Posterior vena cava (tissue), 2 donors: ENCODE measurements at places on chromosomes 7 and 10. TPM values are rescaled to one million over a fixed set of nuclear protein-coding genes. Genes with fewer than 3 reads are reported as not detected.
A peak's percentile ranks its signal among the peaks of the same experiment; 100 is the strongest.

GRCh38 chr10:80452640-80453039 lies 1.5 kb upstream of the TSPAN14 start:
- no peak for DNase-seq

DNA sequence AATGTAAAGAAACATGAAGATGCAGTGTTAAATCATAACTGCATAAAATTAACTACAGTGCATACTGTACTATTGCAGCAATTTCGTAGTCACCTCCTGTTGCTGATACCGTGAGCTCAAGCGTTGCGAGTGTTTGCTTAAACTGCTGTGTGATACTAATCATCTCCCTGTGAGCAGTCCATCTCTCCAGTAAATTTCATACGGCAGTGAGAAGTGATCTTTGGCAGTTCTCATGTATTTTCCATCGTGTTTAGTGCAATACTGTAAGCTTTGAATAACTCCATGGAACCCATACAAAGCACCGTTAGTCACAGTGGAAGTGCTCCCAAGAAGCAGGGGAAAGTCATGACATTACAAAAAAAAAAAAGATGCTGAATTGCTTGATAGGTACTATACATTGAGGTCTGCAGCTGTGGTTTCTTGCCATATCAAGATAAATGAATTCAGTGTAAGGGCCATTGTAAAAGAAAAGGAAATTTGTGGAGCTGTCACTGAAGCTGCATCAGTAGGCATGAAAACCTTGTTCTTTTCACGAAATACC lies 360.4 kb downstream of the EXOC4 start:
- no peak for DNase-seq

DNA sequence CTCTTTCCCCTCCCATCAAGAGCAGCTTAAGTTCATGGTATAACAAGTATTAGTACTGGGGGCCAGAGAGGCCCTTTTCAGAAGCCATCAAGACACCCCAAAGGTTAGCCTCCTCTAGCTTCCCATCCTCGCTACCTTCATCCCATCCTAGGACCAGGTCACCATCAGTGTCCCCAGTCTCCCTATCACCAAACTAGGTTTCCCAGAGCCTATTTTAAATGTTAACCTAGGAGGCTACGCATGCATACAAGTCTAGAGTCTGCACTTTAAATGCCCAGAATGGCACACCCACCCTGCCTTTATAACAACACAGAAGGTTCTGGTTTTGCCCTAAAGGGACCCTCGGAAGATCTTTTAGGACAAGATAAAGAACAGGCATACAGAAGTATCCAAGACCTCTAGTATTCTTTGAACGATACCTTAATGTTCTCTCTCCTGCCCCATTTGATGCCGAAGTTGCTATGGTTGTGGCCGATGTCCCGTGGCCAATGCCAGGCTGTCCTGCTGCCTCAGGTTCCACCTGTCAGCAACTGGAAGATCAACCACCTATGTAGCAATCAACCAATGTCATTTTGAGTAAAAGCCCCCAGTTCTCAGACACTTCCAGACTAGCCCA lies 2.2 kb downstream of the GPRIN2 start:
- no peak for DNase-seq

DNA sequence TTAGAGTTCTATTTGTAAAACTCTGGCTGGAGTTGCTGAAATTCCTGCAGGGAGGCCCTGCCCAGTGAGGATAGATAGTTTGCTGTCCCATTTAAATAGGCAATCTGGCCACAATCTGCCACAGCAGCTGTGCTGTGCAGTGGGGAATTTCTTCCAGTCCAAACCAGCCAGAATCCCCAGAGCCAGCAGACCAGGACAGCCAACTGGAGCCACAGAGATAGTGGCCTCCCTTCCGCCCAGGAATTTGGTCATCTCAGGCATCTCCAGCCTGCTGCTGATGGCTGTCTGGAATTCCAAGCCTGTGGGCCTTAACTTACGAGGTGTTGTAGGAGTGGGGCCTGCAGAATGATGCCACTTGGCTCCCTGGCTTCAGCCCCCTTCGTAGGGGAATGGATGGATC lies 643.4 kb downstream of the DNAJB9 start:
- no peak for DNase-seq

DNA sequence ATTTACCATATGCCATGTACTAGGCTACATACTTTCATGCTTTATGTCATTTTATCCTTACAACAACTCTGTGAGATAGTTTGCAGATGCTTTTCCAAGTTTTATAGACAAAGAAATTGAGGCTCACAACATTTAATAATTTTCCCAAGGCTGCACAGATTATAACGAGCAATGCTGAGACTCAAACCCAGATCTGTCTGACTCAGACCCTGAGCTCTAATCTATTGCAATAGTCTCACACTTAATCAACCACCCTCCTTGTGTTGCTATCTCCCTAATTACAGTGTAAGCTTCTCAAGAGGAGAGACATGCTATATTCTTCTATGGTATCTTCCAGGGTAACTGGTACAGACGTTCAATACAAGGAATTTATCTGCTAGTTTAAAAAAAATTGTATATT lies 247.6 kb downstream of the WDR11 start:
- no peak for DNase-seq

GRCh38 chr10:20156511-20156910 lies 340.3 kb downstream of the PLXDC2 start:
- DNase-seq, result no peak

GRCh38 chr10:103800789-103801540 lies 54.4 kb downstream of the SH3PXD2A start:
- DNase-seq, result no peak

GRCh38 chr7:38656968-38657367 lies 25.8 kb upstream of the AMPH start:
- DNase-seq, result no peak

GRCh38 chr7:82818171-82818570 lies 344.5 kb downstream of the PCLO start:
- DNase-seq, result no peak

- DNase-seq, result no peak
Observed at GRCh38 chr7:17311194-17311593, 12.7 kb downstream of the AHR start.

GRCh38 chr10:94251568-94251967 lies 111.2 kb downstream of the NOC3L start:
- DNase-seq, result no peak

- DNase-seq, result no peak
Observed at GRCh38 chr7:86956567-86956966, 102.9 kb downstream of the ELAPOR2 start.

GRCh38 chr7:5755704-5756504 lies 25.6 kb downstream of the RNF216 start:
- DNase-seq, result no peak

- no peak for DNase-seq
Observed at GRCh38 chr7:96826089-96826488, 116.4 kb upstream of the SEM1 start.

GRCh38 chr10:851901-852300 lies 79.6 kb downstream of the LARP4B start:
- no peak for DNase-seq

- no peak for DNase-seq
Observed at GRCh38 chr10:73340121-73340520, 18.5 kb downstream of the CFAP70 start.

DNA sequence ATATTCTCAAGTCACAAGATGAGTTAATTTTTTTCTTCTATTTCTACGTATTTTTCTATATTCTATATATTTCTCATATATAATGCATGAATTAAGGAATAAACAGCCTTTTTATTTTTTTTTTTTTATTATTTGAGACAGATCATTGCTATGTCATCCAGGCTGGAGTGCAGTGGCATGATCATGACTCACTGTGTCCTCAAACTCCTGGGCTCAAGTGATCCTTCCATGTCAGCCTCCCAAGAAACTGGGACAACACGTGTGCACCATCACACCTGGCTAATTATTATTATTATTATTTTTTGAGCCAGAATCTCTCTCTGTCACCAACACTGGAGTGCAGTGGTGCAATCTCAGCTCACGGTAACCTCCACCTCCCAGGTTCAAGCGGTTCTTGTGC lies 1.5 kb downstream of the CLDN12 start:
- no peak for DNase-seq

- no peak for DNase-seq
Observed at GRCh38 chr7:25402532-25402931, 174.2 kb upstream of the NPVF start.

- DNase-seq, result no peak
Observed at GRCh38 chr7:40972426-40972825, 730.5 kb downstream of the INHBA start.

GRCh38 chr10:99920901-99921300 lies 88.8 kb downstream of the DNMBP start:
- DNase-seq, result no peak

GRCh38 chr7:79534128-79534527 lies 80.7 kb upstream of the MAGI2 start:
- DNase-seq, result no peak

- DNase-seq, result no peak
Observed at GRCh38 chr10:93235686-93236085, 162.0 kb downstream of the CYP26A1 start.

GRCh38 chr10:126432507-126432906 lies 44.2 kb upstream of the ADAM12 start:
- DNase-seq, result no peak

- peak; percentile 83 for DNase-seq
Observed at GRCh38 chr10:79390551-79391229, 43.4 kb downstream of the PPIF start.

- DNase-seq, result no peak
Observed at GRCh38 chr7:150800581-150801241, at the start of gene TMEM176A. TMEM176A (plus strand) TSS chr7:150800769; CDS start chr7:150801551, 782 bp downstream.

- DNase-seq, result no peak
Observed at GRCh38 chr7:73449422-73449821, 15.8 kb downstream of the FZD9 start.

DNA sequence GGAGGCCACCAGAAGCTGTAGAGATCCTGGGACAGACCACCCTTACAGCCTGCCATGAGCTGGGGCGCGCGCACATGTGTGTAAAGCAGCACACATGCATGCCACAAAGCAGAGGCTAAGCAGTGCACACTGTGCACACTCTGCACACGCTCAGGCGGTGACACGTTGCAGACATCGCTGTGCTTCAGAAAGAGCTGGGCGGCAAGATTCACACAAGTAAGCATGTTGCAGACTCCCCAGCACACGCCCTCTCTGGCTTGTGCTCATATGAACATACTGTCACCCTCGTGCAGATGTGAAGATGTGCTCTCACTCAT lies 478.9 kb downstream of the DNAJB6 start:
- DNase-seq, result no peak

GRCh38 chr10:6044751-6045313 lies 17.3 kb downstream of the IL2RA start:
- DNase-seq, result no peak

- no peak for DNase-seq
Observed at GRCh38 chr10:51675088-51675487, 24.3 kb downstream of the CSTF2T start.

DNA sequence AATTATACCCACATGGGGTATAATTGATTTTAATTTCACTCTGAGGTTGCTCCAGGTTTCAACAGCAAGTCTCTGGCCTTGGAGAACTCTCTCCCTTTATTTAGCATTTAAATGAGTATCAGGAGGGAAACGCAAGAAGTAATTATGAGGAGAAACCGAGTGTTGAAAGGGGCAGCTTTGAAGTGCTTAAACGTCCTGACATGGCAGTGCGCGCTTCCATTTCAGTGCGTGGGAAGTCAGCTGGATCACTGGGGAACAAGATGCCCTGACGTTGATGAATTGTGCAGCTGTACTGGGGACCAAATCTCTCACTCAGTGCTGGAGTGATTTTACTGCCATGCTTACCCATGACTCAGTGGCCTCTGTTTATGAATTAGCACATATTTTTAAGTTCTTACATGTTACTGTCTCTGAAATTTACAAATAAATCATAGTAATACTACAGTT lies 106.0 kb upstream of the PRR15 start:
- no peak for DNase-seq

- DNase-seq, result no peak
Observed at GRCh38 chr10:48897441-48897790, 42.2 kb downstream of the LRRC18 start.

DNA sequence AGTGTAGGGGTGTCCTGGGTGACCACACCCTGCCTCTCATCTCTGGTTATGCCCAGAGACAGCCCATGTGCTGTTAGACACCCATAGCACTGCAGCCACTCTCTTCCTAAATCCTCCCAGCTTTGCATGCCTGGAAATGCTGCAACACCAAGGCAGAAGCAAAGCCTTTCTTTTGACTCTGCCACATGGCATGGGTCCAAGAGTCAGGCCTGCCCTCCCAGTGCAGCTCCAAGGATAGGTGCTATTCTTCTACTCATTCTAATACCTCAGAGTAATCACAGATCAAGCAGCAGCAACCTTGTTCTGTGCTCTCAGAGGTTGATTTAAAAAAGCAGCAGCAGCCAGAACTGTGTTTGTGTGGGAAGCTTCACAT lies 23.4 kb downstream of the FRMPD2 start:
- DNase-seq, result no peak

- DNase-seq, result no peak
Observed at GRCh38 chr7:84454174-84454959, 259.8 kb upstream of the SEMA3A start.

DNA sequence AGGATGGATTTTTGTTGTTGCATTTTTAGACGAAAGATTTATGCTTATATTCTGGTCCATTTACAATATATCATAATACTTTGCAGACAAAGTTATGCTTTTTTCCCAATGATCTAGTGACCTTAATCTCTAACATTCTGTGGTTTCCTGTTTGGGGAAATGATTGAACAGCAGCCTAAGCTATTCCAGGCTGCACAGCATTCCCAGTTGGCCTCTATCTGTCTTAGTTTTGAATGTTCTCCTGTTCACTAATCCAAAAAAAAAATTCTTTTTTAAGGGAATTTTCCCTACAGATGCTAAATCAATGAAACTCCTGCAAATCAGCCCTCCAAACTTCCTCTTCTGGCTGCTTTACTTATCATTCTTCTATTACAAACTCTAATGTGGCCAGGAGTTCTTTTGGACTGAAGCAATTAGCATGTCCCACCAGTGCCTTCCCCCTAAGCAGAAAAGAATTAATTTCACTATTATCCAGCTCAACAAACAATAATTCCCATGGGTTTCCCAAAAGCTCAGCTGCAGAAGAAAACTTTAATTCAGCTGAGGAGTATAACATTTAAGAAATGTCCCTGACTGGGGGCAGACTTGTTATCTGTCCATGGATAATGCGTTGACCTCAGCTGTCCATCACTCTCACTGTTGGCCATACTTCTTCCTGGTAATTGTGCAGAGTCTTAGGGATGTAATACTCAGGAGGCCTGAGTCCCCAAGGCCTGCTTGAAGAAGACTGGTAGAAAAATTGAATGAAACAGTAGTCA lies 81.9 kb upstream of the TRIL start:
- DNase-seq, result no peak

MPP7 gene
- total RNA-seq, result 58.6 TPM

TET1 gene
- 3.2 TPM for total RNA-seq

EGFR gene
- 87.2 TPM for total RNA-seq

SND1 gene
- 131 TPM for total RNA-seq

SLC39A12 gene
- 0.10 TPM for total RNA-seq

SLC29A3 gene
- 3.5 TPM for total RNA-seq

PIP gene
- total RNA-seq, result not detected

ABLIM1 gene
- 123 TPM for total RNA-seq

STK32C gene
- 9.7 TPM for total RNA-seq

PCDH15 gene
- total RNA-seq, result 0.60 TPM

GFRA1 gene
- 18.6 TPM for total RNA-seq

PAX2 gene
- not detected for total RNA-seq

TFEC gene
- total RNA-seq, result 13.5 TPM

SPDYE16 gene
- total RNA-seq, result 0.10 TPM

TRPV6 gene
- total RNA-seq, result not detected

ANKRD7 gene
- 0.93 TPM for total RNA-seq

CCDC172 gene
- total RNA-seq, result not detected

PAPOLB gene
- 0.24 TPM for total RNA-seq

OR2A12 gene
- total RNA-seq, result not detected

PGAM2 gene
- 1.6 TPM for total RNA-seq

CFAP70 gene
- 0.76 TPM for total RNA-seq

TMEM229A gene
- total RNA-seq, result 0.10 TPM
